ENCODE measurements at places on chromosomes 5 and 9.
A peak's percentile ranks its signal among the peaks of the same experiment; 100 is the strongest.

GRCh38 chr9:69671879-69672595 lies at the start of gene APBA1:
APBA1 (minus strand) TSS chr9:69672371.
- no peak for DNase-seq

DNA sequence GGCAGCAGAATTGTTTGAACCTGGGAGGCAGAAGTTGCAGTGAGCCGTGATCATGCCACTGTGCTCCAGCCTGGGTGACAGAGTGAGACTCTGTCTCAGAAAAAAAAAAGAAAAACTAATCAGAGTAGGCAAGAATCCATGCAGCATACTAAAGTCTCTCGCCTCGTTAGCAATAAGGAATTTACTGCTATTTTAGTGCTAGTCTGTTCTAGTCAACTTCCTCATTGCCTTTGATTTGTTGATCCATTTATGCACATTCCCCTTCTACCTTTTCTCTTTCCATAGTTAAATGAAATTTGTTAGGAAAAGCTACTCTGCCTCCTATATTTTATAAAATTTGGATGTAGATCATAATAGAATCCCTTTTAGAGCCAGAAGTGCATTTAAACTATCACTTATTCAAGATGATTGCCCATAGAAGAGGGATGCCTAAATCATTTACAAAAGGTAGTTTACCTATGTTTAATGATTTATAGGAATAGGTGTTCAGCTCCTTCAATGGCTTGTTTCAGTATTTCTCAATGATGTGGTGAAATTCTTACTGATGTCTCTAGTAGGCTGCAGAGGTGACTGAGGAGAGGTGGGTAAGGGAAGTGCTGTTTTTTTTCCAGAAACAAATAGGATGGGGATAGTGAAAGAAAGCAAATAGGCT lies 1.9 kb downstream of the LRRC19 start:
- DNase-seq, result no peak

DNA sequence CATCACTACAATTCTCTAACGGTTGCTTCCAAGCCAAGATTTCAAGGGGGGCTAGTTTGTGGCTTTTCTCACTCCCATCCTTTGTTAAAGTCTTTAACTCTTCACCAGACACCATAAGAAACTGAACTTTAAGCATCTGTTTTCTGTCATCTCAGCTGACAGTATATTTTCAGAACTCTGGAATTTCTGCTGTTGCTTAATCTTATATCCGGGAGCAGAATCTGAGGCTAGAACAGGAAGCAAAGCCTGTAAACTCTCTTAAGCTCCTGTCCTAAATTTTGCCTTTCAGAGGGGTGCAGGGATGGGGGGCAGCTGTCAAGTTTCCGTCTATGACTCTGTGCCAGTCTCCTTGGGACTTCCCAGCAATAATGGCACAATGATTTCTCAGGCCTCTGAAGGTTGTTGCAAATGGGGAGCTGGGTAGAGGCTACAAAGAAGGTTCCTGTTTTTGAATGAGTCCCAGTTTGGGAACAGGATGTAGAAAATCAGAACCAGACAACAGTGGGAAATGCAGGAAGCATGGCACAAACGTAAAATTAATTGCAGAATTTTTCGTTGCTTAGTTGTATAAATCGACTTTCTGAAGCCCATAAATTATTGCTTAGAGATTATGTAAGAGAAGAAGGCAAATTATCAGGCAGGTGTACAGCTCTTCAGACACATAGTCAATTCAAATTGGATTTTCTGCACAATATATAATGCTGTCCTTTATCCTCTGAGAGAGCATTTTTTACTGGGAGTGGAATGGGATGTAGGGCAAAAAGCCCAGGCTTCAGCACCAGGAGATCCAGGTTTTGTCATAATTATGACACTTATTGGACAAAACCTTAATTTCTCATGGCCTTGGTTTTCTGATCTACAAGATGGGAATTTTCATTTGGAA lies 430.9 kb downstream of the DMAC1 start:
- DNase-seq, result peak; percentile 84

DNA sequence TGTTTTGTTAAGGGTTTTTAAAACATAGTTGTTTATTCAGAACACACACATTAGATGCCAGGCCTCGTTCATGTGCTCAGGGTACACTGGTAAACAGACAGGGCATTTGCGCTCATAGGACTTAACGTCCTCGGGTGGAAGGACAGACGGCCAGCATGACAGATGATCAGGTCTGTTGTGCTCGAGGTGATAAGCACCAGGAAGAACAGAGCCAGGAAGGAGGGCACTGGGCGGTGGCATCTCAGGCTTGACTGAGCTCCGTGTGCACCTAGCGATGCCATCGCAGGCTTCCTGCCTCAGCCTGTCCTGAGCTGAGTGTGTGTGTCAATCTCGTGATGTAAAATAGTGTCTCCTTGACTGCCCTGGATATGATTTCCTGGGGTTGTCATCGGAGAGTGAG lies 96.5 kb downstream of the EHMT1 start:
- DNase-seq, result no peak

DNA sequence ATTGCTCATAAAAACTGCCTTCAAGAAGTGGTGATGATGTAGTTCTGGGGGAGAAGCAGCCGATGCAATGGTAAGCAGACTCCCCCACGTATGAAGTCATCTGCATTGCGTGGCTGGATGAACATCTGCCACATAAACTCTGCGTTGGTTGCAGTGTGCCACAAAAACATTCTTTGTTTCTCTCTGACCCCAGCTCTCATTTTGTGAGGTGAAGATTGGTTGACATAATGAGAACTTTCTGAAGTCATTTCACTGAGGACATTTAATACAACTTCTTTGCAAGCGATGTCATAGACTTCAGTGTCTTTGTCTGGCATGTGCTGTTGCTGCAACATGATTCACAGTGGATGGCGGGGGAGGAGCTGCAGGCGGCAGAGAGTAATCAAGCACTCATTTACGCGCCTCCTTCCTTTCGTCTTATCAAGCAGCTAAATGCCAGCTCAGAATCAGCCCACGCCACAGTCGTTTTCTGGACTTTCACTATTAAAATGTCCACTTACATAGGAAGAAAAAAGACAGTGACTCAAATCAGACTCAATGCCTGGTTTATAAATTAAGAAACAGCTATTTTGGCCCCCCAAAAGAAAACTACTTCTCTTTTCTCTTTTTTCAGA lies 91.5 kb upstream of the NFIL3 start:
- DNase-seq, result peak; percentile 38

- no peak for DNase-seq
Measured at GRCh38 chr9:16729651-16730050, 140.8 kb downstream of the BNC2 start.

DNA sequence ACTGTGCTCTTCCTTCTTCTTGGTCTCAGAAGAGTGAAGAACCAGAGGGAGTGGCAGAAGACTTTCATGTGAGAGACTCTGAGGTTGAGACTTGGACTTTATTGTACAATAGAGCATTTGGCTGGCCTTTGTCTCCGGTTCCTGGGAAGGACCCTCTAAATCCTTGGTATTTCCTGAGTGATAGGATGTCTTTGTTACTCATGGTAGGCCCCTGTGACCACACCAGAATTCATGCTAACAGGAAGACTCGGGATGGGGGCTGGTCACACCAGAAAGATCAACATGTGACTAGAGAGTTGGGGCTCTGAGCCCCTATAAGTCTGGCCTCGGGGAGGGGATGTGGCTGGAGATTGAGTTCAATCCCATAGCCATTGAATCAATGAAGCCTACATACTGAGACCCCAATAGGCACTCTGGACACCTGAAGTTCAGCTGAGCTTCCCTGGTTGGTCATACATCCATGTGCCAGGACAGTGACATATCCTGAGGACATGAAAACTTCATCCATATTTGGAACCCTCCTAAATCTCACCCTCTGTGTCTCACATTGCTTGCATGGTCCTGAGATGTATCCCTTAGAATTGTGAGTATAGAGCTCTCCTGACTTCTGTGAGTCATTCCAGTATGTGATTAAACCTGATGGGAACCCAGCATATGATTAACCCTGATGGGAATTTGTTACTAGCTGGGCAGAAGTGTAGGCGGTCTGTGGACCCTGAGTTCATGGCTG lies 201.7 kb downstream of the GADD45G start:
- no peak for DNase-seq

- no peak for DNase-seq
Measured at GRCh38 chr5:81417052-81417451, 23.1 kb upstream of the ACOT12 start.

GRCh38 chr9:133728856-133729616 lies 9.1 kb downstream of the SARDH start:
- DNase-seq, result no peak

DNA sequence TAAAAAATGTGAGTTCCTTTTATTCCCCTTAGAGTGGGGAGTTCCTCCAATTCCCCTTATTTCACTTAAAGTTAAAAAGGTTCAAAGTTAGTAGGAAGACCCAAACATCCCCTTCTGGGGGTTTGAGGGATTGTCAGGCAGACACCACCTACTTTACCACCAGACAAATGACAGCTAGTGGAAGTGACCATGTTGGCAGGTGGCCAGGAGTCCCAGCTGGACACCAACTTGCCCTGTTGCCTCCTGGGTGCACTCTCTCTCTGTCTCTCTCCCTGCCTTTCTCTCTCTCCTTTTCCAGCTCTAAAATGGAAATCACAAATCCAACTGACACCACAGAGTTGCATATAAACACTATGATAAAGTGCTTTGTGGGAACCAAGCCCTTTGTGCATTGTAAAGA lies 307.7 kb upstream of the TLE4 start:
- no peak for DNase-seq

- DNase-seq, result no peak
Measured at GRCh38 chr9:37618817-37619216, 26.4 kb upstream of the TOMM5 start.

Data from HFF-Myc (cell line).